Stomach (tissue), 19 donors: ENCODE measurements at places on chromosomes 2 and 18. TPM values are rescaled to one million over a fixed set of nuclear protein-coding genes. Genes with fewer than 3 reads are reported as not detected.

- DNase-seq = no peak
These were observed 13.0 kb downstream of the DIPK1C start for GRCh38 chr18:74444104-74444503.

GRCh38 chr2:109458512-109458911 lies 155.3 kb downstream of the SEPTIN10 start:
- no peak for DNase-seq

- no peak for DNase-seq
These were observed 25.9 kb downstream of the CNGA3 start for GRCh38 chr2:98372121-98372520.

DNA sequence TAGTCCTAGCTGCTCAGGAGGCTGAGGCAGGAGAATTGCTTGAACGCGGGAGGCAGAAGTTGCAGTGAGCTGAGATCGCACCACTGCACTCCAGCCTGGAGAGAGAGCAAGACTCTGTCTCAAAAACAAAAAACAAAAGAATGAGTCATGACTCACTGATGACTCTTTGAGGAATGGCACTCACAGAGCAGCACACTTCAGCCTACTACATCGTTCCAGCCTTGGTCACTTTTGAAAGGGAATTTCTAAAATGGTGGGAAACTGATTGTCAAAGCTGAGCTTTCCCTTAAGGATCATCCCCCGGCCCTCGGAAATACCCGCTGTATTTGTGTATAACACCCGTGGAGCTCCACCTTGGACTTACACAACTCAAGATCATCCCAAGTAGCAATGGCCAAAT lies 217.3 kb upstream of the HS6ST1 start:
- DNase-seq = no peak

TMEM247 gene
- total RNA-seq = not detected

SCN3A gene
- total RNA-seq = 0.87 TPM

- peak; percentile 83 for DNase-seq
These were observed 866 bp downstream of the CRIM1 start for GRCh38 chr2:36356298-36356989.

GRCh38 chr2:190450363-190450762 lies 42.2 kb downstream of the MFSD6 start:
- no peak for DNase-seq

GRCh38 chr2:188752311-188752710 lies 221.9 kb upstream of the COL3A1 start:
- no peak for DNase-seq

DNA sequence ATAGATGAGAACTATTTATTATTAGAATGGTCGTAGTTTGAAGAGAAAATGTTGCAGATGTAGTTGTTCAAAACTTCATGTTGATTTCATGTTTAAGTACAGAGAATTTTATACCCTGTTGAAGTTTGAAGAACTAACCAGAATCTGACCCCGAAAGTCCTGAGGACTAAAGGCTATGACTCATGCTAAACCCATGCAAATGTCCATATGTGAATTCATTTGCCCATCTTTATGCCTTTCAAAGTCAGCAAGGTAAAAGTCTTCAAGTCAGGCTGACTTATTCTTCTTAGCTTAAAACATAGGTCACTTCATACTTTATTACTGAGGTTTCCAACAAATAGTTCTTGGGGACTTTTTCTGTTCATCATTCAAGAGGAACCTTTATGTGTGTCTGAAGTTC lies 185.5 kb downstream of the CCDC85A start:
- no peak for DNase-seq

DNA sequence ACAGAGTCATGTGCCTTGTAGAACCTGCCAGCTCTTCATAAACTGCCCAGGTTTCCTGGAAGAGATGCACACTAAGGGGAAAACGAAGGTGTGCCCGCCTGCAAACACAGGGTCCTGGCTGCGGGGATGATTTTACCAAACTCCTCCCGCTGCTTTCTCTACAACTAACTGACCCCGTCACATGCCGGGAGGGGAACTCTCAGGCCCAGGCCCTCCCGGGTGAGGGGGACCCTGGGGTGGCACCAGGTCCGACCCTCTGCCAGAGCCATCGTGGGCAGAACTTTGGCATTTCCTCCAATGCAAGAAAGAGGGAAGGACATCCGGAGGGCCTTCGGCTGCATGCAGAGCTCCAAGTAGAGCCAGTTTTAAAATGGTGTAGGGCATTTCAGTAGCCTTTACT lies 28.6 kb downstream of the CAPN13 start:
- DNase-seq = peak; percentile 13

GRCh38 chr18:29181151-29181901 lies 1004.4 kb upstream of the CDH2 start:
- DNase-seq = peak; percentile 54

DNA sequence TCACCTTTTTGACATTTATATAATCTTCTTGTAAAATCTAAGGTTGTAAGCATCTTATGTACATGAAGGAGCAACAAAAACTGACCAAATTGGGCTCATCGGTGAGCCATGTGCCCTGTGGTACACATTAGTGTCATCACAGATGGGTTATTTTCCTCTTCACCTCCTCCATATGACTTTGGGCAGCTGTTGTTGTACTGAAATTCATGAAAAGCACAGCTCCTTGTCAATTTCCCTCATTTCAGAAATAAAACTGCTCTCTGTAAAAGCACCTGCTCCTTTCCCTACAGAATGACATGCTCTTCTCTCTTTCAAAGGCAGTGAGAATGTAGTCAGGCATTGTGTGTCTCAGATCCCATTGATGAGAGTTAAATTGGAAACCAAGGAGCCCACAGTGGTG lies 42.0 kb downstream of the DTNA start:
- no peak for DNase-seq

- no peak for DNase-seq
These were observed 7.4 kb downstream of the CHST10 start for GRCh38 chr2:100409975-100410647.

DNA sequence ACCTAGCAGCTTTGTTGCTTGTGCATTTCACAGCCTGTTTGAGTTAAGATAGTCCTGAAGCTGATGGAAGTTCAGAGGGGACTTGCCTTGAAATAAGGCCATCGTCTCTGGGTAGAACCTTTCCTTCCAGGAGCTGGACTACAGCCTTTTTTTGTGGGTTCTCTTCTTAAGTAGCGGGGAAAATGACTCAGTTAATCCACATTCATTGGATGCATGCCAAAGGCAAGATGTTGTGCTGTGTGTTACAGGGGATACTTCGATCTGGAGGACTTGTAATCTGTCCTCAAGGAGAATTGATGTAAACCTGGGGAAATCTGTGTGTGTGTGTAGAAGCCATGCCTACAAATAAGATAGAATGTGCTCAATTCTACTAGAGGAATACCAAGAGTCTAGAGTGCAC lies 46.8 kb downstream of the RPIA start:
- no peak for DNase-seq

SELENOI gene
- total RNA-seq = 42.5 TPM

DNA sequence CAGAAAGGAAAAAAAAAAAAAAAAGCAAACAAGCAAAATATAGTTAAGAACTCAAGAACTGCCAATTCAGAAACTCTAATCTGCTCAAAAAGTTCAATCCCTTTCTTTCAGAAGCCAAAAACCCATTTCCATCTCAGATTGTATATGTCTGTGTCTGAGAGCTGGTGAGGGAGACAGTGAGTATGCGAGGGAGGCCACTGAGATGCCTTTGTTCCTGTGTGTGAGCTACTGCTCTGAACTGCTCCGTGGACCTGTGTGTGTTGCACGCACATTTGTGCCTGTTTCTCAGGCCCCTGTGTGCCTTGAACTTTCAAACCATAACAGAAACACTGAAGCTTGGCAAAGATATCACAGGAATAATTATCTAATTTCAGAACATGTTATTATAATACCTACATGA lies 2.5 kb upstream of the PKDCC start:
- no peak for DNase-seq

GRCh38 chr2:227597036-227597435 lies 1.7 kb upstream of the SCYGR2 start:
- DNase-seq = no peak

GRCh38 chr18:5424903-5425664 lies 118.7 kb downstream of the EPB41L3 start:
- DNase-seq = peak; percentile 46

- DNase-seq = peak; percentile 33
These were observed 200.0 kb downstream of the GLI2 start for GRCh38 chr2:120935339-120936313.

DNA sequence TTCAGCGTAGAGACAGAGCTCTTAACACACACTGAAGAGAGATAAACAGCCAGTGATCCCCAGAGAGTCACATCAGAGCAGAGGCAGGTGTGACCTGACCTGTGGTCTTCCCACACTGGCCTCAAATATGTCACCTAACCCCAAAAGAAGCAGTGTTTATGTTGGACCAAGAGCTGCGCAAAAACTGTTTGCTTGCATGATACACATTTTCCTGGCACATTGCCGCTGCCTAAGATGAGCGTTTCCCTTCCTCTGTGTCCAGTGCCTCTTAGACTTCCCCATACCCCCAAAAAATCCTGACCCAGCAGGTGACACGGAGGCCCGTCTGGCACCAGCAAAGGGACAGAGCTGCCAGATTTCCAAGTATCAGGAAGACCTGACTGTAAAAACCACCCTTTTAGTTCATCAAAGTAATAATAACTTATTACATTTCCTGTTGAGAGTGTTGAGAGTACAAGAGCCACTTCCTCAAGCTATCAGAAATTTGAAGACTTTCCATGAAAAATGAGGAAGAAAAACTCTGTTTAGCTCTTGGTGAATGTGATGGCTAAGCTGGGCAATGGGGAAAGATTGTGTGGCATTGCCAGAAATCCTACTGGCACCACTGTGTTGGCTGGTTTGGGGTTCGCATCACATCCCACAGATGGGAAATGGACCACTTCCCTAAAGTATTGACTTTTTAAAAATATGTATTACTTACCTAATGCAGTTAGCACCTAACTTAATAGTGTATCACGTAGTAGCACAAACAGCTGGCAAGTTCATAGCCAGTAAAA lies 6.7 kb downstream of the TNFRSF11A start:
- peak; percentile 33 for DNase-seq

FTCDNL1 gene
- total RNA-seq = not detected

DNA sequence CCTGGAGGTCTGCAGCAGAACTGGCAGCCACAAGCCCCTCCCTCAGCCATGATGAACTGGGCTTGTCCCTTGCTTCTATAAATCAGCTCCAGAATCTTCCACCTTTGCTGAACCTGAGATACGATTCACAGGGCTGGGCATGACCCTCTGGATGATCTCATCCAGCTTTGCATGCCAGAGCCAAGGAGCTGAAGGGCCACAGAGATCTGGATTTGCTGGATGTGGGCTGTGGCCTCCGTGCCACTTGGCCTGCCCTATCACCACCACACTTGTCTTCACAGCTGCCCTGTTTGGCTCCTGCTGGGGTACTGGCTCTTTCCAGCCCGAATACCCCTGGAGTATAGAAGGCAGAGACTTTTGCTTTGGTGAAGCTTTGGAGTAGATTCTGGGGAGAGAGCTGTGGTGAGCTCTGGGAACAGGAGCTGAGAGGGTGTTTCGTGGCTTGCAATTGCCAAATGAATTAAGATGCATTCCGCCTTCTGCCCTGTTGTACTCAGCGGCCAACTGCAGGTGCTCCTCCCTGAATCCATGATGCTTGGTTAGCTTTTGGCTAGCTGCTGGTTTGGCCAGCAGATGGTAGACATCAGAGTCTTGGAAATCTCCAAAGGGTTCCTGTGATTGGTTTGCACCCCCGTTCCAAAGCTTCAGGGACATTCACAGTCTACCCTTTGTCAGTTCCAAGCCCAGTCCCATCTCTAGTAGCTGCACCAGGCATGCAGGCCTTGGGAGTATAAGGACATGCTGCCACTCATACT lies 30.9 kb upstream of the GIGYF2 start:
- DNase-seq = no peak

DNA sequence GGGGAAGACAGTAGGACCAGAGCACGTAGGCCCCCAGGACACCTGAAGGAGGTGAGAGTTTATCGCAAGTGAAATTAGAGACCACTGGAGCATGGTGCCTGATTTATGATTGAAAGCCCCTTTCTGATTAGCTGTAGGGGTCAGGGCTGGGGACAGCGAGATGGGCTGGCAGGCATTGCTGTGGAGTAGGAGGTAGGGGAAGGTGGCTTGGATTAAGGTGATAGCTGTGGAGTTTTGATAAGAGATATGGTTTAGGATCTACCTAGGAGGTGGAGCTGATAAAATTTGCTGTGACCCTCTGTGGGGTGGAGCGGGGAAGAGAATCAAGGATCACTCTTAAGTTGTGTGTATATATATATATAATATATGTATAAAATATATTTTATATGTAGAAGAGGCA lies 157.5 kb downstream of the CD8B2 start:
- no peak for DNase-seq

METAP1D gene
- 5.8 TPM for total RNA-seq

DNA sequence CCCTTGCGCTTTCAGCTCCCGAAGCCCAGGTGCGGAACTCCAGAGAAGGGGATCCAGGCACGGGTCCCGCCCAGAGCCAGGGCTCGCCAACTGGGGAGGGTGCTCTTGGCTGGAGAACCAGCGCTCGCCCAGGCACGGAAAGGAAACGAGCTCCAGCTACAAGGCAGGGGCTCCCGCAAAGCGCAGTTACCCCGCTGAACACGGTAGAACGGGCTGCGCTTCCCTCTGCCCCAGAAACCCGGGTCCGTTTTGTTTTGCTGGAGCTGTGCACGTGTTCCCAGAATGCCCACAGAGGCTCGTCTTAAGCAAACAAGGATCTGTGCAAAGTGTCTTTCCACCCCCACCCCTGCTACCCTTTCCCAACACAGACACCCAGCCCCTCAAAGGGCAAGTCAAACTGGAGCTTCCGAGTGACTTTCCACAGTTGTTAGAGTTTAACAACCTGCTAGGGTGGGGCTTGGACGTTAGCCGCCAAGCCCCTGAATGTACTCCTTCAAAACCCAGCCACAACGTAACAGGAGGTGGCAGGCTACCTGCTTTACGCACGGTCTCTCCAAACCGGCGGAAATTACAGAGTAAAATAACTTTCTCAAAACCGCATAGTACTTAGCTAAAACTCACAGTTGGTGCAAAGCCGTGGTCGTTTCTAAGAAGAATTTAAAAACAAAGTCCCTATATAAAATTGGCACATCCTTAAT lies 775 bp downstream of the RNF125 start:
- peak; percentile 49 for DNase-seq

- no peak for DNase-seq
These were observed 14.7 kb downstream of the PCARE start for GRCh38 chr2:29059624-29060023.

NT5C1B gene
- not detected for total RNA-seq
